T-helper 9 cell (primary cell): ENCODE measurements at places on chromosomes 2 and 18.

DNA sequence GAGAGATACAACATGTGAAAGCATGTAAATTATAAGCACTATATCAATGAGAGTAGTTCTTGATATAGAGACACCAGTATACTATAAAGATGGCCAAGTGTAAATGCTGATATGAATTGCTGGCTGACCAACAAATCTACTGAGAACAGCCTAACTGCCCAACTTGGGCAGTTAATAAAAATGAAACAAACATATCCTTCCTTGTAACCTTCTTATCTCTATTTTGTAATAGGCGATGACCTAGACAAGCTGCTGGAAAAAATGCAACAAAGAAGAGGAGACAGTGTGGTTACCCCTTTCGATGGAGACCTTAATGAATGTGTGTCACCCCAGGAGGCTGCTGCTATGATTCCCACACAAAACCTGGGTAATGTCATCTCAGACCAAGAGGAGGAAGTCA lies 148.7 kb downstream of the ESCO1 start:
- no peak for DNase-seq

GRCh38 chr2:205815673-205816072 lies 133.4 kb downstream of the NRP2 start:
- DNase-seq = no peak

DNA sequence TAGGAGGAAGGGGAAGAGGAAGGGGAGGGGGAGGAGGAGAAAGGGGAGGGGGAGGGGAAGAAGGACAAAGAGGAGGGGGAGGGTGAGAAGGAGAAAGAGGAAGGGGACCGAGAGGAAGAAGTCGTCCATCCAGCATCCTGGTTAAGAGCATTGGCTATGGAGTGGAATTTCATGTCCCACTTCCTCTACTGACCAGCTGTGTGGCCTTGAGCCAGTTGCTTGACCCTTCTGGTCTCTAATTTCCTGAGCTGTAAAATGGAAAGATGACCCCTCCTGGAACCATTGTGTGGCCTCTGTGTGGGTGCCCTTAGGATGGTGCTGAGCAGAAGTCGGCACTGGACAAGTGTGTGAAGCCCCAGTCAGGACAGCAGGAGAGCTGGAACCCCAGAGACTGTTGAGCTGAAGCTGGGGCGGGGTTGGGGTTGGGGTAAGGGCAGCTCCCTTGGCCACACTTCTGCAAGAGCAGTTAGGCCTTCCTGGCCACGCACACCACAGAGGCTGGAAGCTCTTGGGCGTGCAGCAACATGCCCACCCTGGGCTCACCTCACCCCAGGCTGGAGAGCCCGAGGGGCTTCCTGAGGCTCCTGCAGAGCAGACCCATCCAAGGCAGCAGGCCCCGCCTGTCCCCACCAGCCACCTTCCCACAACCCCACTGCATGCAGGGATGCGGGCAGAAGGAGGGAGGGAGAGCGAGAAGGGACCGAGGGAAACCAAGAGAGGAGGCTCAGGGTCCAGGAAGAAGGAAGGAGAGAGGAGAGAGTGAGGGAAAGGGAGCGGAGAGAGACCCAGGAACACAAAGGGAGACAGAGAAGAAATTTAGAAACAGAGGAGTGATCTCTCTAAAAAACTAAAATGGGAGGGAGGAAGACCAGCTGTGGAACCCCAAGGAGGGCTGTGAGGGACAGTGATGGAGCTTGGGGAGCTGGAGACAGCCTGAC lies 16.2 kb downstream of the ADRA2B start:
- DNase-seq = no peak

DNA sequence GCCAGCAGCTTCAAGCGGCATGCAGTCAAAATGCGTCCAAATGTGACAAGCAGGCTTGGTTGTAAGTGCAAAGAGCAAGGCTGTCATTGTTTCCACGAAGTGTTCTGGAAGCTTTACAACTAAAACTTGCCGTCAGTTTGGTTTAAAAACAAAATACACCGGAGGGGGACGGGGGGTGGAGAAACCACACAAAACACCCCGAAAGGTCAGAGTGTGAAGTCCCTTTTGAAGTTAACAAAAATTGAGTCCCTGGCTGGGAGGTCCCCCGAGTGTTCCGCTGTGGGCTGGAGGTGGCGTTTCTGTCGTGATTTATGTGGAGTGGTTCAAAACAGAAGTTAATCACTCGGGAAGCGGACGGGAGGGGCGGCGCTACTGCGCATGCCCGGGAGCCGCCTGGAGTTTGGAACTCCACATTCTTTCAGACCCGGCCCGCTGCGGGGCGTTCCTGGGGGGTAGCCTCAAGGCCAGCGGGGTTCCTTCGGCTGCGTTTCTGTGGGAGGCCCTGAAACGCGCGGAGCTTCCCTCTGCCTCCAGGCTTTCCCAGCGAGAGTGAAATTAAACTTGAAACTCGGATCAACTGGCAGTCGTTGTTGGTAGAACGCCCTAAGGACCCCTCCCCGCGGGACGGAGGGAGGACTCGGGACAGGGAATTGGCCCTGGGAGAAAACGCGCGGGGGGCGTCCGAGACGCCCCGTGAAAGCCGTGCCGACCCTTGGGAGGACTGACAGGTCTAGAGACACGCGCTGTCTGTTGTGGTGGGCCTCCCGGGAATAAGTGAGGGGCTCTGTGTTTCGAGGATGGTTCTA lies 1.4 kb downstream of the TGIF1 start:
- peak; percentile 78 for DNase-seq

DNA sequence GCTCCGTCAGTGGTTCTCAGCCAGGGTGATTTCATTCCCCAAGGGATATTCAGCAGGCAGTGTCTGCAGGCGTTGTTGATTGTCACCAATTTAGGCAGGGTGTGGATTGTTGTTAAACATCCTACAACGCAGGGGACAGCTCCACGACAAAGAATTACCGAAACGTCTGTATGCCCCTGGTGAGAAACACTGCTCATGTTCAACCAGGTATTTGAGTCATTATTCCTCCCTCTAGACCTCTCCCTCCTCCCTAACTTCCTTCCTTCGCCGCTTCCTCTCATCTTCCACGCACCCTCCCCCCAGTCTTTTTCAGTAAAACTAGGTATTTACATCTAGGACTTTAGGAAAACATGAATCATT lies 50.8 kb downstream of the NCK2 start:
- no peak for DNase-seq
